Right ventricle myocardium inferior (tissue), 1 donor: ENCODE measurements at places on chromosomes 7 and 10.

DNA sequence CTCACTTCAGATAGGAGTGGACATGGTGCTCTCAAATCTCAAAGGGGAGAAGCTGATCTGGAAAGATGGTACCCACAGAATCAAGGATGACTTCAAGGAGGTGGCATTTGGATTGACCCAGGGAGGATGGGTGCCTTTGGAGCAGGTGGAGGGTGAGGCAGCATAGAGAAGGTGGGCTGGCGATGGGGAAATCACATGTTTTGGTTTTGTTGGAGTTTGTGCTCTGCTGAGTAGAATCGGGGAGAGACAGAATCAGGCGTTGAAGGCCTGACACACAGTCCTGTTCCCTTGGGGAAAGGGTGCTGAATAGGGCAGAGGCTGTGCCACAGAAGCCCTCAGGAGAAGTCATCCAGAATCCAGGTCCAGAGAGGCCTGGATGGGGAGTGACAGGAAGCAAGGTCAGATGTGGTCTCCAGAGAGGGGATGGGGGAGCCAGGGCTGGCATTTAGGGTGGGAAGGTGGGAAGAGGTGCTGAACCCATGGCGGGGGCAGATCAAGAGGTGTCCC lies 291.1 kb downstream of the GLRX3 start:
- DNase-seq = no peak

DNA sequence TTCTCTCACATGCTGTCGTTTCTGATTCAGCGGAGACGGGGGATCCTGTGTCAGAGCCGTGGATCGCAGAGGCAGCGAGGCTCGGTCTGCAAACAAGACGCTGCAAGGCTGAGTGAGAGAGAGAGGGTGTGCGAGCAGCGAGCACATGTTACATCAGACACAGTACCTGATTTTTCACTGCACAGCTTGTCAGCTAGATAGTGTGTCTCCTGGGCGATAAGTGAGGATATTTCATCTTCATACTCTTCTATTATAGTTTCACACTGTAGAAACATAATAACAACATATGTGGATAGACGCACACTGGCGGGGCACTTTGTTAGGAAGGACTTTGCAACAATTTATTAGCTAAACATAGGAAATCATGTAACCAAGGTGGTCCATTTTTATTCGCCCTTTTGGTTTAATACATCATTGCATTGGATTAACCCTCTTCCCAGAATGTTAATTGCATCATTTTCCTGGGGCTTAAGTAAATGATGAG lies 39.5 kb downstream of the CNPY1 start:
- DNase-seq = no peak

GRCh38 chr7:155225095-155225494 lies 72.6 kb upstream of the INSIG1 start:
- DNase-seq = no peak

GRCh38 chr7:77222819-77223218 lies 23.2 kb upstream of the FGL2 start:
- DNase-seq = no peak

DNA sequence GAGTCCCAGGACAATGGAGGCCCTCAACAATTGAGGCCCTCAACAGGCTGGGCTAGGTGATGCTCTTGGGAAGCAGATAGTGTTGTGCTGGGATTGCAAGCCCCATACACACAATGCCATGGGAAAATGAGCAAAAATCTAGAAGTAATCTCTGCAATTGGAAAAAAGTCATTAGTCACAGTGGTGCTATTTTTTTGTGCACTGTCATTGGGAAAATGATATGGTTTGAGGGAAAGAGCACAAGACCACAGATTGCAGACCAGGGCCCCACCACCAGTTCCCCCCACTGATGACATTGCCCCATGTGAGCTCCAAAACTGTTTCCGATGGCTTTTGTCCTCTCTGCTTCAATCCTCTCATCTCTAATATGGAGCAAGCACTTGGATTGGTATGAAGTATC lies 1.9 kb downstream of the KCTD7 start:
- DNase-seq = no peak

DNA sequence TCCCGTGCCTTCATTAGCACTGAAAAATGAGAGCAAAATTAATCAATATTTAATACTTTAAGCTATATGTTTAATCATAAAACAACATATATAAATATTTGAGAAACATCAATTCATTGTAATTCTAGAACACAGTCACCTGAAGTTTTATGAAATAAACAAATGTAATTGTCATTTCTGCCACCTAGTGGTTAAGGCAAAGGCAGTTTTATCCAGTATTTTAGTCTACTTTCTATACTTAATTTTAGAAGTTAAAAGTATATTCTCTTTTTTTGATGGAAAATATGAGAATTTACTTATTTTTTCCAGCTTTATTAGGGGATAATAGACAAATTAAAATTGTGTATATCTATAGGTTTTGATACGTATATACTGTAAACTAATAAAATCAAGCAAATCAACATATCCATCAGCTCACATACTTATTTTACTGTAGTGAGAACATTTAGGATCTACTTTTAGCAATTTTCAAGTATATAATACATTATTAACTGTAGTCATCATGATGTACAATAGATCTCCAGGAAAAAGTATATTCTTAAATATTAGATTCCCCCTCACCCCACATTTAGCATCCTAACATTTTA lies 16.9 kb downstream of the PCGF6 start:
- DNase-seq = no peak

- no peak for DNase-seq
Measured at GRCh38 chr10:121921238-121921931, 6.4 kb downstream of the ATE1 start.

DNA sequence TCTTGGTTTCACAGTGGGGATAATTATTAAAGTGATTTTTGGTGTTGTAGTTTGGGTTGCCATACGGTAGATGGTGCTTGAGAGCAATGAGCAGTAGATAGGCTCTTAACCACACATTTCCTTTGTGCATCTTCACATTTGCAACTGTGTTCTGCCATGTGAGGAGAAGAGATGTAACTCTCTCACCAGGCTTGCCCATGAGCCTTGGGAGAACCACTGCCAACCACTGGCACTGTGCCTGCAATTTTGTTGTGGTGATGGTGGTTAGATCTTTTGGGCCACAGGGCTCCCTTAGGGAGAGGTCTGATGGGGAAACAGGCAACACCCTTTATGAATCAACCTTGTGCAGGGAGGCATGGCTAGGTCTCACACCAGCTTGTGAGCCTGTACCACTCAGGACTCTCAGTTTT lies 204.3 kb downstream of the CCDC7 start:
- no peak for DNase-seq

DNA sequence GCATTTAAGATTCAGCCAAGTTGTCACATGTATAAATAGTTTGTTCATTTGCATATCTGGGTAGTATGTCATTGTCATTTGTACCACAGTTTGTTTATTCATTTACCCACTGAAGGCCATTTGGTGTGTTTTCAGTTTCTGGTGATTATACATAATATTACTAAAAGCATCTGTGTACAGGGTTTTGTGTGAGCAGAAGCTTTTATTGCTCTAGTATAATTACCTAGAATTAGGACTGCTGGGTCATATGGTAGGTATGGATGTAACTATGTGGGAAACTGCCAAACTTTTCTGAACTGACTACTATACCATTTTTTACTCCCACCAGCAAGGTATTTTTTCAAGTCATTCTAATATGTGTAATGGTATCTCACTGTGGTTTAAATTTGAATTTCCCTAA lies 584.0 kb upstream of the GHITM start:
- DNase-seq = no peak

- DNase-seq = no peak
Measured at GRCh38 chr7:47970761-47971160, 8.7 kb downstream of the HUS1 start.

- no peak for DNase-seq
Measured at GRCh38 chr7:6533893-6534495, 17.3 kb downstream of the GRID2IP start.

GRCh38 chr7:105244594-105244993 lies 144.1 kb downstream of the SRPK2 start:
- peak; percentile 68 for DNase-seq

GRCh38 chr7:41822259-41822817 lies 119.4 kb upstream of the INHBA start:
- DNase-seq = no peak

DNA sequence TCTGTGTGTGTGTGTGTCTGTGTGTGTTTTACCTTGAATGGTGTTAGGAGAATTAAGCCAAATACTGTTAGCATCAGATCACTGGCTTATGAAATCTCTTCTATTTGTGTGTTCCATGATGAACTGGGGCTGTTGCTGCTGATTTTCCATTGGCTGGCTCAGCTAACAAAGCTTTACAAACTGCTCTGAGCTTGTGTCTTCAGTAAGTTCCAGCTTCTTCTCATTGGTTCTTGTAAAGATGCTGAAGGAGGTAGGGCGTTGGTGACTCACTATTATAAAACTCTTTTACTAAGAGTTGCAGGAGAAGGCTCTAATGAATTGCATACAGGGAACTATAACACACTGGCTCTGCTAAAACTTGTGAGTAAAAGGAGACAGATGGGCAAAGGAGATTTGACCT lies 136.4 kb upstream of the PRKCQ start:
- no peak for DNase-seq

- no peak for DNase-seq
Measured at GRCh38 chr10:102090772-102091171, 25.6 kb downstream of the HPS6 start.

DNA sequence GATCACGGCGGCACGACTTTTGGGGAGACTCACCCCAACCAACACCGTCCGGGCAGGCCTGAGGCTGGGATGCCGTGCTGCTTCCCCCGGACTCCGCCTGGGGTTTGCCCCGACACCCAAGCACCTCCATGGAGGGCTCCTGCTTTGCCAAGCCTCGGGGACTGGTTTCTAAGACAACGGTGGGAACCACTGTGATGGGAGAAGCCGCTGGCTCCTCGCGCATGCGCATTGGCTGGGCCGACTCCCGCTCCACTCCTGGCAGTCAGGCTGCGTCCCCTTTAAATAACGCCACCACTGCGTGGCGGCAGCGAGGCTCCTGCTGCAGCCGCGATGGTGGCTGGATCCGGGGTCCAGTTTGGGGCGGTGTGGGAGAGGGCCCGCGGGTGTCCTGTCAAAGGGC lies 201.0 kb downstream of the ZNF716 start:
- DNase-seq = no peak

DNA sequence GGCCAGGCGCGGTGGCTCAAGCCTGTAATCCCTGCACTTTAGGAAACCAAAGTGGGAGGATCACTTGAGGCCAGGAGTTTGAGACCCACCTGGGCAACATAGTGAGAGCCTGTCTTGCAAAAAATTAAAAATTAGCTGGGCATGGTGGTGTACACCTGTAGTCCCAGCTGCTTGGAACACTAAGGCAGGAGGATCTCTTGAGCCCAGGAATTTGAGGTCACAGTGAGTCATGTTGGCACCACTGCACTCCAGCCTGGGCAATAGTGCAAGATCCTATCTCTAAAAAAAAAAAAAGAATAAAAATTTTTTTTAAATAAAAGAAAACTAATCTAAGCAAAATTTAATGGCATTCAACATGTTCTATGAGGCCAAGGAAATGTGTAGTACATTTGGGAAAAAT lies 44.9 kb upstream of the UBN2 start:
- no peak for DNase-seq

DNA sequence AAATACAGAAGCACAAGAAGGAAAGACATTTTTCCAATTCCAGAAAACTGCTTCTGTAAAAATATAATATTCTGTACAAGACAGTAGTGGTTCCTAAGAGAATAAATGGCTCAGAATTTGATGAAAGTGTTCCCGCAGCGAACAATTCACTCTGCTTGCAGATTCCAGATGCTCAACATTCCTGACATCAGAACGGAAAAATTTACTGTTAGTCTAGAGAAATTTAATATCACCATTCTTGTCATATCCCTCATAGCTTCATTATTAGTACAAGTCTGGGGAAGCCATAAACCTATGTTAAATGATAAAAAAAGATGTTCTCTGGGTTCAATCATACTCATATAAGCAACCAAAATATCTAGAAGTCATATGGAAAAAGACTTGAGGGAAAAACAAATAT lies 83.6 kb downstream of the MPP7 start:
- DNase-seq = no peak

DNA sequence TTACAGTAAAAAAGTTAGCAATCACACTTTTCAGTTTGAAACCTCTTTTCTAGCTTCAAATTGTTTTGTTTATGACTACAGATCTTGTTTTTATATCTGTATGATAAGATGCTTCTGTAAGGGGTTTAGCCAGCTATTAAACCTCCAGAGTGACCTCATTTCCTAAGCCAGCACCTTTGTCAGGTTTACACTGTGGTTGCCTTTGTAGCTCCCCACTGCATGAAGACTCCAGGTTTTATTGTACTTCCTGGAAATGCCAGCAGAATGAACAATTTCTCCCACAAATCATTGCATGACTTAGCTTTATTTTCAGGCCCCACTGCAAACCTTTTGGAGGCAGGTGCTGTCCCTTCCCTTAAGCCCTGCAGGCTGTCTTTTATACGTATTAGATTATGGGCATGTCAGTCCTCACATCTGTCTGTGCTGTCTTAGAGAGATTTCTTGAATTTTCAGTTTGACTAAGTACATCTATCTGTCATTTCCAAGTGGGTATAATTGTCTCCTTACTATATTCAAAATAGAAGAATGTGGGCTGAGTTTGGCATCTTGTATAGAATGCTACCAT lies 8.2 kb upstream of the AGR3 start:
- no peak for DNase-seq

DNA sequence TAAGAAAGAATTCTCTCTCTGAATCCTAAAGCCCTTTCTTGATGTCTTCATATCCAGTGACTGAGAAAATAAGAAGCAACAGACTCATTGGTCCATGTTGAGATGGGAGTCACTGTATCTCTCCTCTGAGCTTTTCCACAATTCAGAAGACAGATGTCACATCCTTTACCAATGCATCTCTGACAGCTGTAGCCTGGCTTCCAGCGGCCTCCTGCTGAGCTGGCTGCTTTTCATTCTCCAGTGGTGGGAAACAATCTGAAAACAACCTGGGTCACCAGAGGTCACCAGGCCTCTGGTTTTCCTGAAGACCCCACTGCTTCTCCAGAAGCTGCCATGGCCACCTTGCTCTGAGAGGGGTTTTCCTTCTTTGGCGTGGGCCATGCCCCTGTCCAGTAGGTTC lies 18.3 kb upstream of the RPA3 start:
- DNase-seq = no peak

DNA sequence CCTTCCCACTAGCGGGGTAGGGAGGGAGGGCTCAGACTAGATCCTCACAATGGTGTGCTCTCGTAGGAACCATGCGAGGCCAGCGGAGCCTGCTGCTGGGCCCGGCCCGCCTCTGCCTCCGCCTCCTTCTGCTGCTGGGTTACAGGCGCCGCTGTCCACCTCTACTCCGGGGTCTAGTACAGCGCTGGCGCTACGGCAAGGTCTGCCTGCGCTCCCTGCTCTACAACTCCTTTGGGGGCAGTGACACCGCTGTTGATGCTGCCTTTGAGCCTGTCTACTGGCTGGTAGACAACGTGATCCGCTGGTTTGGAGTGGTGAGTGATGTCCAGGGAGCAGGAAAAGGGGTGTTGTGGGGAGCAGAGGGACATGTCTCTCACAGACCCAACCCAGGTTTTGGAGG lies 5.6 kb downstream of the ZDHHC16 start:
- DNase-seq = no peak

GRCh38 chr10:5480162-5480941 lies 19.0 kb downstream of the CALML5 start:
- DNase-seq = no peak

- DNase-seq = no peak
Measured at GRCh38 chr7:41103331-41103730, 599.6 kb downstream of the INHBA start.

GRCh38 chr10:47152861-47153349 lies 147.1 kb upstream of the GDF10 start:
- DNase-seq = no peak
